Cardiac septum (tissue), 1 donor: ENCODE measurements at places on chromosomes 3 and 15. TPM values are rescaled to one million over a fixed set of nuclear protein-coding genes. Genes with fewer than 3 reads are reported as not detected.

DNA sequence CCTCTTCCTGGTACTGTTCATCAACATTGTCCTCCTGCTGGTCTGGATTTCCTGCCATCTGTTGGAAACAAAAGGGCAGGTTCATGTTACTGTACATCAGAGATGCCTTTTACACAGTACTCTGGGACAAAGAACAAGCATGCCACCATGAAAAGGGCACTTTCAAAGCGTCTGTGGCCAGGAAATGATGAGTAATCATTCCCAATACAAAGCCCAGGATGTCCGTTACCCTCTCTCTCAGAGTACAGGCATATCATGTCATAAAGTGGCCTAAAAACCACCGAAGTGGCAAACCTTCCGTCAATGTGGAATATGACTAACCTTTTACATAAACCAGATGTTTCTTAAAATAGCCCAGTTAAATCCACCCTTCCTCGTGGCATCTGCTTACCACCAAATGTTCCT lies 71.2 kb downstream of the GOLIM4 start:
- DNase-seq, result no peak

The MUSTN1 gene
- 15.9 TPM for total RNA-seq

The IL17RE gene
- 1.1 TPM for total RNA-seq

DNA sequence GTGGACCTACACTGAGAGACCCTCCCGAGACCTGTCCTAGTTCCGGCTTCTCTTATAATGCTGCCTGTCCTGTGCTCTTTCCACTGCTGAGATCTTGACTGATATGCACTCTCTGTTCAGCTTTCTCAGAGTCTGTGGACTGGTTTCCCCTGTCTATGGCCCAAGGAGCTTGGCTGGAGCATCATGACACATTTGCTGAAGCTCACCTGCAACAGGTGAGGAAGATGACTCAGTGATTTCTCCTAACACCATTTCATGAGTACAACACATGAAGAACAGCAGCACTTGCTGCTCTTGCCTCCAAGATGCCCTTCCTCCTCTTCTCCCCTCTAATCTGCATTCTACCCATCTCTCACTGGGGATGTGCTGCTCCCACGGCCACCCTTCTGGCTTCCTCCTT lies 92.1 kb downstream of the DUT start:
- no peak for DNase-seq

The MST1R gene
- 1.2 TPM for total RNA-seq

DNA sequence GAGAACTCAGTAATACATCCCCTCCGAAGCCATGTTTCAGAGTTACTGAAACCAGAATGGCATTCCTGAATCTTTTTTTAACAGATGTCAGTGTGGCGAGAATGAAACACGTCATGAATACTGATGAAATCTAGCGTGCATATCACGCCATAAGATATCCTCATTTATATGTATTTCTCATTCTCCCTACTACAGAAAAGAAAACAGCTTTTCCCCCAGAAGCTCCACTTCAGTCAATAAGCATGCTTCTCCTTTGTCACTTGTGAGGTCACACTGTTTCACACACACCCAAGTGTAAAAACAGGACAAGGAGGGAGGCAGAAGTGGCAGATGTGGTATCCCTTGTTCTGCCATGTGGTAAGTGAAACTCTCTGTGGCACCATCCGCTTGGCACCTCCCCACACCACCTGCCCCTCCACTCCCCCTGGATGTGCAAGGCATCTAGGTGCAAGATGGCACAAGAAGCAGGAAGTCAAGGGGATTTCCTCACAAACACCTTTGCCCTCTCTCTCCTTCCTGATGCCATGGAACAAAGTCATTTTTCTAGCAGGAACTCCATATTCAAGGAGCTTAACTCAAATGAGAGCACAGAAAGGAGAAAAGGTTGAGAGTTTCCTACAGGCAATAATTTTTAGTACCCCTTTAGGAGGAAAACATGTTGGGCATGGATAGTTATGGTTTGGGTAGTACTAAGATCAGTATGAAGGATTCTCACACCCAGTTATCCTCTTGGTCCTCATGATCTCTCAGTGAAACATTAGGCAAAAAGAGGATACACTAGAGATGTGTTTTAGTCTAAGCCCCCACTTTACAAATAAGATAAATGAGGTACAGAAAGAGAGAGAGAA lies 47.5 kb upstream of the FRMD4B start:
- no peak for DNase-seq

- DNase-seq, result no peak
Observed at GRCh38 chr3:150222691-150223489, 185.2 kb upstream of the TSC22D2 start.

- DNase-seq, result no peak
Observed at GRCh38 chr15:92714077-92714476, 58.5 kb upstream of the FAM174B start.

GRCh38 chr3:186902154-186902553 lies 28.2 kb upstream of the ST6GAL1 start:
- no peak for DNase-seq
